NCI-H2081 treated with DMSO at 0.1 percent for 48 hours (cell line): ENCODE measurements at places on chromosomes 6 and 20.

DNA sequence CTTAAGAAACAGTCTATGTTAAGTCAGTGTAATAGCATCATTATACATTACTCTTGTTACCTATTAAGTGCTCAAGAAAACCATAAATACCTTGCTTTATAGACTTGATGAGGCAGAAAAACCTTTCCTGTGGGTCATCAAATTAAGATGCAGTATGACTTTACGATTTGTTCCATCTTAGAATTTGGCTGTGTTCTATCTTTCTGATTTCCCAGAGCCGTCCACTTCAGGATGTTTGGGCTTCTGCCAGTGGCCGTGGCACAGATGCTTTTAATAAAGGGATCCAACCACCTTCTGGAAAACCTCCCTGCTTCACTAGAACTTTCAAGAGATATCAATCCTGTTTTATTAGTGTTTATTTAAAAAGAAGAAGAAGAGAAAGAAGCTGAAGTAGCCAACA is 71.2 kb downstream of the PDE7B start:
- DNase-seq, result no peak

DNA sequence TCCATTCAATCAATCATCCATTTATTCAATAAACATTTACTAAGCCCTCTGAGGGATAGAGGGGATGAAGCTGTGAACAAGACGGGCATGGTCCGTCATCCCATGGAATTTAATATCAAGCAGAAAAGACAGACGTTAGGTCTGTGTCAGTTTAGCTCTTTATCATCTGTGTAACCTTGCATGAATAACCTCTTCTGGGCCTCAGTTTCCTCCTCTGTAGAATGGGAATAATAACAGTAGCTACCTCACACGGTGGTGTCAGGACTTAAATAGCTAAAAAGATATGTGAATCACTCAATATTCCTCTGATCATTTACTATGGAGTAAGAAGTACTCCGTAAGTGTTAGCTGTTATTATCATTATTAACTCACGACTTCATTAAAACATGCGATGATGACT is 21.3 kb downstream of the CDH22 start:
- DNase-seq, result no peak

GRCh38 chr20:57566803-57567459 is 6.0 kb downstream of the PCK1 start:
- no peak for DNase-seq

- DNase-seq, result no peak
Observed at GRCh38 chr20:61113731-61114130, 138.3 kb upstream of the CDH4 start.

DNA sequence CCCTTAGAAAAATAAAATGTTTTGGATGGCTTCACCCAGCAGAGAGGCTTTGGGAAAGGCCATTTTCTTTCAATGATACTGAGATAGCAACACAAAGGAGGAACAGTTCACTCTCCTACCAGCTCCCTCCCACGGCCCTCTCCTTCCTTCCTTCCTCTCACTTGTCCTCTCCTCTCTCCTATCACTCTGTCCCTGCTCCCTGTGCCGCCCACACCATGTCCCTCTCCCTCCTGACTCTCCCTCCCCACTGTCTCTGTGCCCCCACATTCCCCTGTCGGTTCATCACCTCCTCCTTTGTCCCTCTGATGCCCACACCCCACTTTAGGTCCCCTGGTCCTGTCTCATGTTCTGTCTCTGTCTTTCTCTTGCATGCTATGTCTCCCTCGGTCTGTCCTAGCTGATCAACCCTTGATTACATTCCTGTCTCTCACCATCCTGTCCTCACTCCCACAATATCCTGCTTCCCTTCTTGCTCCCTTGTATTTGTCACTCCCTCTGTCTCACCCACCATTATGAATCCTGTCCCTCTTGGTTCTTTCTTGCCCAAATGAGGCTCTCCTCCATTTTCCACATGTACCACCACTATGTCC is 30.1 kb downstream of the ELMO2 start:
- DNase-seq, result no peak

DNA sequence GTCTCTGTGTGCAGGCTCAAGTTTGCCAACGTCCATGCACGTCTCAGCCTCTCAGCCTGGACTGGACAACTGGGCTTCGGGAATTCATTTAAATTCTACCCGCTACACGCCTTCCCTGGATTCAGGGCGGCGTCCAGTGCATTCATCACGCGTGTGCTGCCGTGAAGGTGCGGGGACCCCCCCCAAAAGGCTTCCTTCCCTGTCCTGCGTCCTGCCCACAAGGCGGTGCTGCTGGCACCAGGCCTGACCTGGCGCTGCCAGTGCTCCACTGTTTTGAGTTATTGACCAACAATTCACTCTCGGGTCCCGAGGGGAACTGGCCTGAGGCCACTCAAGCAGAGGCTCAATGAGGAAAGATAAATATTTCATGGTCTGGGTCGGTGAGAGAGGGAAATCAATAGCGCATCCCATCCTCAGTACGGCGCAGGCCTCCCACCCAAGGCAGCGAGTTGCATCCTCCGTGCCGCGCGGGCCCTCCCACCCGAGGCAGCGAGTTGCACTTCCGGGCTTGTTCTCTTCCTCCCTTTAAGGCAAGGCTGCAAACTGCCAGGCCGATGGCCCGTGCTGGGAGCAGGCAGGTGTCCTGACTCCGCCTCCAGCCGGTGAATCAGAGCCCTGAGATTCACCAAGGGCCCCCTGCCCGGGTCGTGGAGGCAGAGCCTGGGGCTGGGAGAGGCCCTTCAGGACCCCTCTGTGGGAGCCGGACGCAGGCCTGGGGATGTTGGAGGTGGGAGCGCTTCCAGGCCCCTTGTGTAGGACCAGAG is 22.8 kb upstream of the BHLHE23 start:
- no peak for DNase-seq

DNA sequence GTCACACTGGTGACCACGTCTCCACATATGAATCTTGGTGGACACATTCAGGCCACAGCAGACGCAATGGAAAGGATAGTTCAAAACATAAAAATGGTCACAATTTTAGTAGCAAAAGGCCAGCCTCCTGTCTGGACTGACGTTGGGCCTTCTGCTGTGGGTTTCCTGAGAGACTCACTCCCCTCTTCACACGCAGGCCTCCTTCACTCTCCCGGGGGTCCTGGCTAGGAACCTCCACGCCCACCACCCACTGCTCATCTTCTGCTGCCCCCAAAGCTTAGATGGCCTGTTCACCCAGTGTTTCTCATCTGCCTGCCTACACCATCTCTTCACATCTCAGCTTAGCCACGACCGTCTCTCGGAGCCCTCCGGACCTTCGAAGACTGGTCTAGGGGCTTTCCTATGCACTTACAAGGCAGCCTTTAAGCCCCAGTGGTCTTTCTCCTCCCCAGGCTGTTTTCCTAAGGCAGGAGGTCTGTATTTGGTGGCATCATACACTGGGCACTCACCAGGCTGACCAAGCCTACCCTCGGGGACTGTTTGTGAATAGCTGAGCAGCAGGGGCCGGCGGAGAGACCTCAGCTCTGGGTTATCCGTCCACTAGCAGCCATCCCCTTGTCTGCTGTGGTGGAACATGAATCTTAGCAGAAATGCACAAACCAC is 46.6 kb upstream of the AFDN start:
- no peak for DNase-seq

- DNase-seq, result no peak
Observed at GRCh38 chr20:60238992-60239660, 280.9 kb downstream of the CDH26 start.

DNA sequence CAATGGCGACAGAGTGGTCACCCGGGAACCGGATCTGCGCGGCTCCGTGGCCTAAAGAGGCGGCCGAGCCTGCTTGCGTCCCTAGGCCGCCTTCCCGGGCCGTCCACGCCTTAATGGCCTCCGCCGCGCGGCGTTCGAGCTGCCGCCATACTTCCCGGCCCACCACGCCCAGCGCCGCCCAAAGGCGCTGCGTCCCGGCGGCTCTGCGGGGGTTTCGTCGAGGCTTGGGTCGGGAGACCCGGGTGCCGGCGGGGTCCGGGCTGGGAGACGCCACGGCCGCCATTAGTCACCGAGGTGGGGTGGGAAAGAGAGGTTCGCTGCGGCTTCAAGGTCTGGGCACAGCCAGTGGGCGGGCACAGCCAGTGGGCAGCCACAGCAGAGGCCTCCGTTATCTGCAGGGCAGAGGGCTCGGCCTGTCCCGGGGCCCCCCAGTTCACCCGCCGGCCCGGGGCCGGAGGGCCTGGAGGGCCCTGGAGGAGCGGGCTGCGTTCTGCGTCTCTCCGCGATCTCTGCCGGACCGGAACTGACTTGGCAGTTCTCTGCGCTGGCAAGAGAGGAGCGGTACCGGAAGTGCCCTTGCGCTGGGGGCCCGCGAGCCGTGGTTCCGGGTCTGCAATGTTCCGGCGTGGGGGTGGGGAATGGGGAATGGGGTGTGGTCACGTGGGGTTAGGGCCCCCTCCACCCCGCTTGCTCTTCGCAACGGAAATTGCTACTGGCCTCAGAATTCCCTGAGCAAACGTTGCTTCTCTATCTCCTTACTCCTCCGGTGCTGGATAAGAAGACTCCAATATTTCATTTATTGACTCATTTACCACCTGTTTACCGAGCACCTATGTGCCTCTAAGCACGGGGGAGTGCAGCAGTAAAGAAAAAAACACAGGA is 82.3 kb downstream of the CNBD2 start:
- DNase-seq, result peak; percentile 50
